Activated CD4-positive, alpha-beta T cell treated with anti-CD3 and anti-CD28 coated beads, Interleukin-2, Interleukin-6, amounts not matched to agents 100 ng/mL and 50 ng/mL, durations not matched to agents 16 hours and 8 hours (primary cell): ENCODE measurements at places on chromosomes 4 and X.

DNA sequence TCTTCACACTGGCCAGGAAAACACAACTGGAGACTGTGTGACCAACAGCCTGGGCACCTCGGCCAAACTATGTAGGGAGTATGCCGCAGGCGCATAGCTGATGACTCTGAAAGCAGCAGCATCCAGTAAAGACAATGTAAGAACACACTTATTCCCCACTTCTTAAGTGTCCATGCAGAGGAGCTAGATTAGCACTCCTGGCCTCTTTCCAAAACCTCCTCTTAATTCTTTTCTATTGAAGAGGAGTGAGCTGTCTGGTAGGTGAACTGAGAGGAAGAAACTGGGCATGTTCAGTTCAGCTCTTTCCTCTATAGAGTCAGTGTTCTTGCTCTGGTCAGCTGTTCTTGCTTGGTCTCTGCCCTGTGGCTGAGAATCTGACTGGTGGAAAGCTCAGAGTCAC lies 21.1 kb downstream of the NMU start:
- no peak for DNase-seq

DNA sequence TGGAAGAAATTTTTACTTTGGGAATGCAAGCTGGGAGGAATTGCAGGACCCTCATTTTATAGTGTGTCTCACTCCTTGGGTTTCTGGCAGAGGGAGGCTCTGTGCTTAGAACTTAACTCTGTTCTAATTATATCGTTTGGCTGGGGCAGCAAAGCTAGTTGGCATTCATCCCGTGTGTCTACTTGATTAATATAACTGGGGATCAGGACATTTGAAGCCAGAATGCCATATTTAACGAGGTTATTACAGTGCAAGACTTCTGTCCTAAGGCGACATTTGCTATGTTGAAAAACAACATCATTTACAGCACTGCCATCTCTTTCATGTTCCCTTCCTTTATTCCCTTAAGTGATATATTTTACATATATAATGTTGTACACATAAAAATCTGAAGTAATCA lies 179.1 kb upstream of the TBC1D9 start:
- no peak for DNase-seq

DNA sequence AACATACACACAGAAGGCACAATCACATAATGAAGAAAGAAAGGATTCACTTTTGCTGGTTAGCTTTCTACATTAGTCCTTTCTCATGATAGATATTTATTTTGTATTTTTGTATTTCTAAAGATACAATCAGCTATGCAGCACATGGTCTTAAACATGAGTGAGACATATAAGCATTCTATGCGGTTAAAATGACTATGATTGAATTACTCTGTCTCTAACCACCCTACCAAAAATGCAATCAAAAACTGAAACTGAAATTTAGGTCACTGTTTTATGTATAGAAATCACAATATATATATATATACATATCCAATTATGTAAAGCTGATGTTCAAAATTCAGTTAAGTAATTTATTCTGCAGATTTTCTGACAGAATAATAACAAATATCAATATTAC lies 21.9 kb downstream of the CXXC4 start:
- DNase-seq, result no peak

DNA sequence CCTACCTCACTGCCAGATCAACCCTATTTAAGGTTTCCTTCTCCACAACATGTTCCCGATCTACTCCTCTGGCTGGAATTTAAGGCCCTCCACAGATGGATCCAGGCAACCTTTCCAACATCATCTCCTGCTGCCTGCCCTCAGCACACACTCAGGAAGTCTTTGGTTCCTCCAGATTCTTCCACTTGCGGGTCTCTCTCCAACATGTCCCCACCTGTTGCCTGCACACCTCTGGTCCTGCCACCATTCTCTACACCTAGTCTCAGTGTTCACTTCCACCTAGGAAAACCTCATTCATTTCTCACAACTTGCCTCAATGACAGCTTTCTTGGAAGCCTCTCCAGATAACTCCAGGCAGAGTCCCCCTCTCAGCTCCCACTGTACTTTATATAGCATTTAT lies 80.1 kb downstream of the RTL5 start:
- DNase-seq, result no peak

- DNase-seq, result no peak
These were observed 78.0 kb downstream of the ZFYVE28 start for GRCh38 chr4:2340272-2341061.

GRCh38 chr4:145939441-145939750 lies 773 bp upstream of the ZNF827 start:
- no peak for DNase-seq

- DNase-seq, result no peak
These were observed 156.4 kb upstream of the PCDH10 start for GRCh38 chr4:132992686-132993085.

- no peak for DNase-seq
These were observed 103.9 kb downstream of the SYTL5 start for GRCh38 chrX:38110231-38110630.

GRCh38 chr4:81684352-81684751 lies 212.6 kb upstream of the RASGEF1B start:
- DNase-seq, result no peak

DNA sequence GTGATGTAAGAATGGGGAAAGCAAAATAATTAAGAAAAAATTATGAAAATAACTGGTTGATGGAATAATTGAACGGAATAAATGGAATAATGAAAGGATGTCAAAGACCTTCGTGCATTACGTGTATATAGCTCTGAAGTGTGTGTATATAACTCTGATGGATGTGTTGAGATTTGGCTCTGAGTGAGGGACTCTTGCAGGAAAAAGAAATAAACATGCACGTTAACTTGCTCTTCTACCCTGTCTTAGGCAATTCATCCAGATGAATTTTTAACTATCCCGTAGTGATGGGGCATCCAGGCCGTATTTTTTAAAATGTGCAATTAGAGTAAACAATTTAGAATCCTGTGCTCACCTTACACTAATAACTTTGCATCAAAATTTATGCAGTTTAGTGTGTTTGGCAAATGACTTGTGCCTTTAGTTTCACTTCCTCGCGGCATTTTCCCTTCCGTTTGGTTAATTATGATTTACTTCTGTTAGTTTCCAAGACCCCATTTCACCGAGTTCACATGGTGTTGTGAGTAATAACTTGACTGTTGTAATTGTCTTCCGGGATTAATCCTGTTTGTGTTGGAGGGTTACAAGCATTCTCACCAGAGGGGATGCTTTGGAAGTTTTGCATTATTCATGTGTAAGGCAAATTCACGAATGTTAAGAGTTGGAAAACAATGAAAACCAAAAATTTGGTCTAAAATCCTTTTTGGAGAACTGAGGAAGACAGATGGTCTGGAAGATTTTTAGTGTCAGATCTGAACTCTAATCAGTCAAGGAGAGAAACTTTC lies 256.5 kb upstream of the FAT1 start:
- DNase-seq, result no peak

GRCh38 chrX:130645955-130646583 lies 244.3 kb downstream of the RBMX2 start:
- no peak for DNase-seq

- DNase-seq, result no peak
These were observed 69.0 kb downstream of the LNX1 start for GRCh38 chr4:53522334-53522733.

GRCh38 chr4:63085091-63085490 lies 1324.2 kb downstream of the TECRL start:
- DNase-seq, result no peak

DNA sequence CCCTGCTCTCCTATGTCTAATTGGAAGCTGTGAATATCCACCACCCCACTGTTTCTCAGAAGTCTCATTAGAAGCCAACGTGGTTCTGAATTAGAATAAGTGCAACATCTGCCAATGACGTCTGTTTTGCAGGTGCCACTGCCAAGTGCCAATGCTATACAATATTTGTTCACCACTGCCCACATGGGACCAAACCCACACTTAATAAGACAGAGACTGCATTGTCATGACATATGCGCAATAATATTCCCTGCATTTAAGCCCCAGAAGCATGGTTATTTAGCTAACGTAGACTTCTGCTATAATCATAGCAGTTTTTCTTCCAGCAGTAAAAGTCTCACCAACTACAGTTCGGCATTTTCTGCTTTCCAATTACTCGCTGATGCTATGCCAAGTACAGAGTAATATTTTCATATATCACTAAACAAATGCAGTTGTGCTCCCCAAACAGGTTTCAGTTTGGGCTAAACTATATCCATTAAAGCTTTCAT lies 262.5 kb upstream of the PCDH18 start:
- no peak for DNase-seq

DNA sequence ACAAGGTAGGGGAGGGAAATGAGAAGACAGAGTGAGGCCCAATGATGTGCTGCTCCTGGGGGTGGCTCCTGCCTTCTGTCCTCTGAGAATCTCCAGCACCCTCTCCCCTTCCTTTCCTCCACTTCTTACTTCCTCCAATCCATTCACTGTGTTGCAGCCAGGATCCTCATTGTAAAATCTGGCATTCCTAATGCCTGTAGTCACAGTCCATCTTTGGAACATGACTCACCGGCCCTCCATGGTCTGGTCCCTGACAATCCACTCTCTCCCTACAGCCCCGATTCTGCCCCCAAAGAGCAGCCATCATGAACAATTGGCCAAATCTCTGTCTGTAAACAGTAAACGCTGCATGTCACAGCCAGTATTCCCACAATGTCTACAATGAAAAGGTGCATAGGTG lies 72.9 kb downstream of the CLNK start:
- DNase-seq, result no peak

DNA sequence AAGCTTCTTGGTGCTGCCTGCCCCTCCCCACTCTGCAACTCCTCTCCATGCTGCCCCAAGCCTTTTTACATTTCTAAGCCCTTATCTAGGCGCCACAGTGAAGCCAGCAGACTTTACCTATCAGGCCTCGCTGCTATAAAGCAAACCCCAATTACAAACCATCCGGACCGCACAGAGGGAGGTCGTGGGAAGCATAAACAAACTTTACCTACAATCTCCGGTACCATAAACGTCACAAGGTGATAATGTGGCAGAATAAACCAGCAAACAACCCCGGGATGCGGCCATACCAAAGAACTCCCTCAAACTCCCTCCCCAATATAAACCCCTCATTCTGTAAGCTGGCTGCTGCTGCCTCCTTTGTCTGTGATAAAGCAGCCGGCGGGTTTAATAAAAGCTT lies 54.0 kb upstream of the ZCCHC13 start:
- no peak for DNase-seq

GRCh38 chrX:2967998-2968909 lies 38.1 kb upstream of the ARSH start:
- peak; percentile 21 for DNase-seq

DNA sequence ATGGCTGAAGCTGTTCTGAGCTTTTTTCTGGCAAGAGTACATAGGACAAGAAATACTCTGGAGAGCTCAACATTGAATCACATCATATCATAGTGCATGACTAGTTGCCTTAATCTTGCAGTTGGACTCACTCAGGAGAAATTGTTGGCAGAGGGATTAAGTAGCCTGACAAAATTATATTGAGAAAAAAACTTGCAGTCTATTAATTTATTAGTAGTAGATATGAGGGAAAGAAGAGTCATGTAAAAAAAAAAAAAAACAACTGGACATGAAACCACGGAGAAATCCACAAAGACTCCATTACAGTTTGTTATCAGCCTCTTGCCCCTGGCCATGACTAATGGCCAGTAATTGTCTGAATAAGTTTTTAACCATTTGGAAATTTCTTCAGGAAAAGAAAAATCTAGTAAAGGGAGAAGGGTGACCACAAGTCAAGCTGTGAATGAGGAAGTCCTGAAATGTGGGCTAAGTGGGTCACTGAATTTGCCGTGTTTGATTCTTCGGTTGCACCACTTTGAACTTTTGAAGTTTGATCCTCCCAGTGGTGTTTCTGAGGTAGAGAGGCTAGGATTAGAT lies 45.6 kb downstream of the FHL1 start:
- no peak for DNase-seq

GRCh38 chr4:115279330-115279729 lies 165.9 kb upstream of the NDST4 start:
- no peak for DNase-seq

- DNase-seq, result no peak
These were observed 898 bp upstream of the PDGFC start for GRCh38 chr4:156972379-156973015.

DNA sequence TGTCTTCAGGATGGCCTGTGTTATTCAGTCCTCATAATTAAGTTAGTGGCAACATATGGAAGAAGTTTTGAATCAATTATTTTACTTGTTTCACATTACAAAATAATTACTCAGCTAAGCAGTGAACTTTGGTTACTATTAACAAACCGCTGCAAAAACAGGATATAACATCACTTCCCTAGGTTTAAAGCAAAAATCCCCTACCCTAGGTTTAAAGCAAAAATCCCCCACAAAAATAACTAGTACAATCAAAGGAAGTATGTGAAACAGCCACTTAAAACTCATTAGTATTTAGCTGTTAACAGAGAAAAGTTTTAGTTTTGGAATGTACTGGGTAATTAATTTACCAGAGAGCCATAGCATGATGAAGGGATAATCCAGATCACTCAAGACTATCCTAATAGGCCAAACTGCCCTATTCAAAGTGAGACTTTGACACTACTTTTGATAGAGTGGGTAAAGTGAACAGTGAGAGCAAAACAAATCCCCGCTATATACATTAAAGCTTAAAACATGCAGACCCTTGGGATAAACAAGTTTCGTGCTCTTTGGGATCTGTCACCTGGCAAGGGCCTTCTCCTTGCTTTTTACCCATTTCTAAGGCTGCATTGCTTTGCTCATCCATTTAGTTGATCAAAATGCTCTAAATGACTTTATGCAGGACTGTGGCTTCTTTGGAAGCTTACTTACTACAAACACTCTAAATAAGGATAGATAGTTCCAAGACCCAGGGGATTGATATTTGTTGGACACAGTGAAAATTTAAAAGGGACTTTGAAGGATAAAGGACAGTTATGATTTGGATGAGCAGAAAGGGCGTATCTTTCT lies 36.4 kb upstream of the GPR174 start:
- DNase-seq, result peak; percentile 42

DNA sequence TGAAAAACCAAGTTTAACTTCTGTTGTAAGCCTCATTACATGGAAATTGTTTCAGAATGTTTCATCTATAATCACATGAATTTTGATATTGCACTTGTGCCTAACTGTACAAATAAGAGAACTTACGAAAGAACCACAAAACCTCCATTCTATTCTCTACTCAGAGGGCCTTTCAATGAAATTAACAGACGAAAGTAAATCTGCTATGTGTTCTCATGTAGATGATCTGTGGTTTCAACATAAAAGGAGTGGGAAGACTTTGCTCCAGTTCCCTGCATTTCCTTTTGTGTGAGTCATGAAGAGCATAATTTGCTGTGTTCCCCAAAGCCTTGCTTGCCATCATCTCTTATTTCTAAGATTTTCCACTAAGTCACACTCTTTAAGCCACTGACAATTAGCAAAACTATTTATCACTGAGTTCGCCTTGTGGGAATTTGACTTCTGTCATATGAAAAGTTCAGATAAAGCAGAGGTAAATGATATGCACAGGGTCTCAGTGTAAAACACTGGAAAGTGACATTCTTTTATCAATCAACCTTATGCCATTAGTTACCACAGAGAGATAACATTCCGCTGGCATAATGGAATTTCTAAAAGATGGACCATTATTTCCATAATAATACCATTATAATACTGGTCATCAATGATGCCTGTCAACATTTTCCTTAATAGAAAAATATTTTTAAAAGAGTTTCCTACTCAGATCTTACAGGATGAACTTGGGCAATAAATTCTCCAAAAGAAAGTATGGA lies 329.8 kb downstream of the NR3C2 start:
- no peak for DNase-seq
